ENCODE measurements at places on chromosomes 7 and 10.

DNA sequence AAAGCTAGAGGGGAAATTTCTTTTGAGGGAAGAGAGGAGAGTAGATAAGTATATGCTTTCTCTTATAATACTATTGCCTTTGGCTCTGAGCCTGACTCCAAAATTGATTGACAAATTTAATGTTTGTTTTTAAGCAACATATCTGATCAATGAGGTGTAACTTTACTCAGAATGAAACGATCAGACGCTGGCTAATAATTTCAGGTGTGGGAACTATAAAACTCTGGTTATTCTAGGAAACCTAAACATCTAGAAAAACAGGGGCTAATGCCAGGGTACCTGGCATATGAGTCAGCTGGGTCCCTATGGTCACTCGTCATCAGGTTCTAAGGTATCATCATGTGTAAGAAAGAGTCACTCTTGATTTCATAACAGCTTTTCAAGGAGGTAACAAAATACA is 139.7 kb downstream of the ATE1 start:
- DNase-seq: no peak

- no peak for DNase-seq
Measured at GRCh38 chr7:99831595-99831994, 3.8 kb downstream of the CYP3A43 start.

- peak; percentile 36 for DNase-seq
Measured at GRCh38 chr10:121070275-121071070, 219.3 kb downstream of the WDR11 start.

GRCh38 chr10:69558559-69558958 is 14.7 kb downstream of the NEUROG3 start:
- DNase-seq: no peak

GRCh38 chr10:114634609-114634979 is 23.5 kb downstream of the ABLIM1 start:
- no peak for DNase-seq

DNA sequence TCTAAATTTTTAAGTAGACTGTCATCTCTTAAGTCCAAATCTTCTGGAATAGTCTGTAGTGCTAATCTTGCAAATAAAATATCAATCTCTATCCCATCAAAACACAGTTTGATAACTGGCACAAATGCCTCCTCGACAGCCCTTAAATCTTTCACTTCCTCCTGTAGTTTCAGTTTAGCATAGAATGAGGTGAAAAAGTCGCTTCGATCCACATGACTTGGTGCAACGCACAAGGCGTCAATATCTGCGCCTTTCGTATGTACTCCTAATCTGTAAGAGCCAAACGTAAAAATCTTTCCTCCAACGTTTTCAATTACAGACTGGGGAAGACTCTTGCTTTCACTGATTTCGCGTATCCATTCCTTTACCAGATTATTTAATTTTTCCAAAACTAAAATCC is 603 bp downstream of the PAPOLB start:
- no peak for DNase-seq

DNA sequence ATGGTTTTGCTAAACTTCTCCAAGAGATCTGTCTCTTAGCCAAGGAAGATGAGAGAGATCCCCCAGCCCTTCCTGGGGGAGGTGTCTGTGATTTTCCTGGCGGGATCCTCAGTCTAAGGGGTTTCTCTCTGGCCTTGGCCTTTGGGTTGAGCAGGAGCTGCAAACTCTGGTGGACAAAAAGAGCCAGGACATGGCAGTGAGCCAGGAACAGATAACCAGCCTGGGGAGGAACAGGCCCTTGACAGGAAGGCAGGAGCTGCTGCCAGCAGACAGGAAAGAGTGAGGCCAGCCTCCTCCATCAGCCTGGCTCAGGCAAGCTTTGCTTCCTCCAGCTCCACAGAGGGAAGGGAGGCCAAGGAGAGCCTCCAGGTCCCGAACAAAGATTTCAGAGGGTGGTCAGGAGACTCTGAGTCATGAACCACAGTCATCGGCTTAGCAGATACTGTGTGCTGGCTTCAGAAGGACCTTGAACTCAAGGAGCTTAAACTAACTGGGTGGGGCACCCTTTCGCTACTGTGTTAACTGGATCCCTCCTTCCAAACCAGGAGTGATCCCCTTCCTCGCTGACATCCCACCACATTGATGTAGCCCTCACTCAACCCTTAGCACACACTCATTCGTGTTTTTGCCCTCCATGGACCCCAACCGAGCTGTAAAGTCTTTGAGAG is 34.7 kb downstream of the DDIT4 start:
- no peak for DNase-seq

GRCh38 chr7:19362099-19362498 is 216.9 kb upstream of the FERD3L start:
- no peak for DNase-seq

DNA sequence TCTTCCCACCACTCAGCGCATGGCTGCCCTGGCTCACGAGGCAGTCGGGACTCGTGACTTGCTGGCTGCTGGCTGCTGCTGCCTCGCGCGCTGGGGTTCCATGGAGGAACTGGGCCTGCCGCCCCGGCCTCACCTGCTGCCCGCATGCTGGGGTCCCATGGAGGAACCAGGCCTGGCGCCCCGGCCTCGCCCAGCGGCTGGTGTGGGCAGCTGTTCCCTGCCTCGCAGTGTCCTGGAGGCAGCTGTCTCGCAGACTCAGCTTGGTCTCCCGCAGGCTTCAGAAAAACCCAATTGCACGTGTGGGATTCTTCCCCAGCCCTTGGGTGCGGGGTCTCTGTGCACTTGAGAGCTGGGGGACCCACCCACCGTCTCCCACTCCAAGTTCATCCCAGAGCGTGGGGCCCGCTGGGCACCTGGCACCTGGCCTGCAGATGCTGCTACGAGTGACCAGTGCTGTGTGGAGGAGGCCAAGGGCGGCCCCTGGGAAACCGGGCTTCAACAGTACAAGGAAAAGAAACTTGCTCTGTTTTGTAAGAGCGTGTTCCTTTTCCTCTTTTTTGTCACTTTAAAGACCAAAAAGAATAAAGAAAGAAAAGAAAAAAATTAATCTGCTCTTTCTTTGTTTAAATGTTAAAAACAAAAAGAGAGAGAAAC is 20.4 kb downstream of the PWWP2B start:
- DNase-seq: no peak

DNA sequence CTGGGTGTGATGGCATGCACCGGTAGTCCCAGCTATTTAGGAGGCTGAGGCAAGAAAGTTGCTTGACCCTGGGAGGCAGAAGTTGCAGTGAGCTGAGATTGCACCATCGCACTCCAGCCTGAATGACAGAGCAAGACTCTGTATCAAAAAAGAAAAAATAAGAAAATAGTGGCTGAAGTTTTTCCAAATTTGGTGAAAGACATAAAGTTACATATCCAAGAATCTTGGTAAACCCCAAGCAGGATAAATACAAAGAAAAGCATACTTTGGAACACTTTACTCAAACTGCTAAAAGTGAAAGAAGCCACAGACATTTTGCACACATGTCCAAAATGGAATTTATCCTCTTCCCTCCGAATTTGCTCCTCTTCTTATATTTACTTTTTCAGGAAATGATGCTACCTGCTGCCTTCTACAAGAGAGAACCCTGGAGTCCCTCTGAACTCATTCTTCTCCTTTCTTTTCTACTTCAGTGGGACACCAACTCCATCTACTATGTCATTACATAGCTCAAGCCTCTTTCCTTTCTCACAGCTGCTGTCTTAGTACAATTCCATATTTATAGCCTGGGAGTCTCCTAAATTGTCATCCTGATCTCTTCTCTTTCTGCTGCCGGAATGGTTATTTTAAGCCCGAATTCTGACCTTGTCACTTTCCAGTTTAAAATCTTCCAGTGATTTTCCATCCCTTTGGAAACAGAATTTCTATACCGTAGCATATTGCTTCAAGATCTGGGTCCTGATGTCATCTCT is 17.3 kb upstream of the SMNDC1 start:
- DNase-seq: no peak

- no peak for DNase-seq
Measured at GRCh38 chr7:35975851-35976454, 175.1 kb downstream of the SEPTIN7 start.

- DNase-seq: no peak
Measured at GRCh38 chr7:41628901-41629300, 74.0 kb downstream of the INHBA start.

Data from D341Med (cell line).